ENCODE measurements at places on chromosomes 2 and 18.

DNA sequence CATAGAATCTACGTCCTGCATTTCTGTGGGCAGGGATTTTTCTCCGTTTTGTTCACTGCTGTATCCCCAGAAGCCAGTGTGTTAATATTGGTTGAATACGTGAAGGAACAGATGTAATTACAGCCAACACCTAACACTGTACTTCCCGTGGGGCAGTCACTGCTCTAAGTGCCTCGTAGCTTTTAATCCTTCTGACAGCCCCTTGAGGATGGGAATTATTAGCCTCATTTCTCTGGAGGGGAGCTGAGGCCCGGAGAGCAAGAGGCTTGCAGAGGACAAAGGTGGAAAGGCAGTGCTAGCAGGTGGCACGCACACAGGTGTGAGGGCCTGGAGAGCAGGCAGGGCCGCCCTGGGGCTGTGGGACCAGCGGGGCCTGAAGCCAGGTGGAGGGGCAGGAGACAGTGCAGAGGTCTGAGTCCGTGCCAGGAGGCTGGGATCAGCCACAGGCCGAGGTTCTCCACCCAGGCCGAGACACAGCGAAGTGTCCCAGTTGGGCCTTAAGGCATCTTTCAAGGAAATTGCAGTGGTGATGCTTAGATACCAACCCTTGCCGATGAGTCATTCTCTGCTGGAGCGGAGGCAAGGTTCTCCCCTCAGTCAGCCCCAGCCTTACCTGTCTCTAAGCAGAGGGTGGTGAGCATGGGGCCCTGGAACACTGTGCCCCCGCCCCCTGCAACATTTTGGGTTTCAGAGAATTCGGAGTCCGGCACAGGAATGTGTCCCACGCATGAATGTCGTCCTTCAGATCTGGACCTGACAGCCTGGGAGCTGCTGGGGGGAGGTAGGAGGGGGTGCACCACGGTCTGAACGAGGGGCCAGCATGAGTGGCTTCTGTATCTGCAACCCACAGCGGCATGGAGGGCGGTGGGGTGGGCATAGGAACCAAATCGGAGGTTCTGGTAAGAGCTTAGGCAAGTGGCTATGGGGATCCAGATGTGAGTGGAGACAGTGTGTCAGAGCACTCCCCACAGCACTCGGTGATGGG, 122.6 kb downstream of the GBX2 start:
- DNase-seq: no peak

- DNase-seq: no peak
Measured at GRCh38 chr2:27773959-27774358, 2.4 kb downstream of the MRPL33 start.

DNA sequence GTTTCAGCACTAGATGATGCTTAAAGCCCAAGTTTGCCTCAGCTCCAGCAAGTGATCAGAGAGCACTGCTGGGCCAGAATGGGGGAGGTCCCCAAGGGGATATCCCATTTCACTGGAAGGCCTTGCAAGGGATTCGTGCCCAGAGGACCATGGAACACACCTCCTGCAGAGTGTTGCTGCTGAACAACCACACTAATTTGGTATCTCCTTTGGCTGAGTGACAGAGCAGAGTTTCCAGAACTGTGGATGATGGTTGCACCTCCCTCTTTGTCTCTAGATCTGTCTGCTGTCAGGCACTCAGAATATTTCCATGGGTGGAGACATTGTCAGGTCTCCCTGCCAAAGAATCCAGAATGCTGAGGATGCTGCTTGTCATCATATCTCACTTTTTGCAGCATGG, 484.8 kb upstream of the NETO1 start:
- peak; percentile 5 for DNase-seq

GRCh38 chr2:153786016-153786415, 85.7 kb upstream of the GALNT13 start:
- DNase-seq: no peak

DNA sequence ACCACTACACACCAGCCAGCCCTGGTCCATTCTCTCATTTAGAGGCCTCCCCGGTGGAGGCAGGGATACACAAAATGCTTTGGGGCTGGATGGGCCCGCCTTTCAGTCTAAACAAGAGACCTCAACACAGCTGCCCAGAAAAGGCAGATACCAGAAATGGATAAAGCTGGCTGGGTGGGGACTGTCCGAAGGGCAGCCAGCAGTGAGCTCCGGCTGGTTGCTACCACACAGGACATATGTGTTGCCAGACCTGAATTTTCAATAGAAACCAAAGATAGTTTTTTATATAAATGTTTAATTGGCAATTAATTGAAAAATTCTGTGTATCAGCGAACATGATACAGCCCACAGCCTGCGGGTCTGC, 1.4 kb downstream of the GPBAR1 start:
- DNase-seq: no peak

- DNase-seq: peak; percentile 9
Measured at GRCh38 chr2:173288561-173288960, 66.1 kb upstream of the CDCA7 start.
